ENCODE measurements at places on chromosomes 2 and 18. TPM values are rescaled to one million over a fixed set of nuclear protein-coding genes. Genes with fewer than 3 reads are reported as not detected.

The TEKT4 gene
- not detected for polyA plus RNA-seq

The MAB21L4 gene
- 14.3 TPM for polyA plus RNA-seq

The SRD5A2 gene
- polyA plus RNA-seq: not detected

The STARD6 gene
- 0.07 TPM for polyA plus RNA-seq

The IER3IP1 gene
- polyA plus RNA-seq: 16.2 TPM
